ENCODE measurements at places on chromosomes 7 and 10.

DNA sequence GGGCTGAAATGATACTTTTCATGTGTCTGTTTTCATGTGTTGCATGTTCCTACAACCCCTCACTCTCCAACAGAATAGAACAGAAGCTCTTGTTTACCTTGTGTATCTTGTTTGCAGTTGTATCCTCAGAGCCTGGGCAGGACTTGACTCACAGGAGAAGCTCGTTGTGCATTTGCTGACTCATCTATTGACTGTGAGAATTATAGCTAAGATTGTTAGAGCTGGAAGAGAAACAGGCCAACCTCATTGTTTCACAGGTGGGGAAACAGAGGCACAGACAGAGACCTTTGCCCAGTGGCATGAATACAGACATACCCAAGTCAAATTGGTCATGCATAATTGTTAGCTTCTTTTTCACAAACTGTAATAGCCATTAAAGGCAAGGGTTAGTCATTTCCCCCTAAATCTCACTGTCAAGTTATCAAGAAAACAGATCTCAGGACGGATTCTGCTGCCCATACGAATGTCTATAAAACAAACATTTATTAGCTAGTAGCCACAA lies 4.6 kb upstream of the TSPAN15 start:
- DNase-seq, result peak; percentile 95

DNA sequence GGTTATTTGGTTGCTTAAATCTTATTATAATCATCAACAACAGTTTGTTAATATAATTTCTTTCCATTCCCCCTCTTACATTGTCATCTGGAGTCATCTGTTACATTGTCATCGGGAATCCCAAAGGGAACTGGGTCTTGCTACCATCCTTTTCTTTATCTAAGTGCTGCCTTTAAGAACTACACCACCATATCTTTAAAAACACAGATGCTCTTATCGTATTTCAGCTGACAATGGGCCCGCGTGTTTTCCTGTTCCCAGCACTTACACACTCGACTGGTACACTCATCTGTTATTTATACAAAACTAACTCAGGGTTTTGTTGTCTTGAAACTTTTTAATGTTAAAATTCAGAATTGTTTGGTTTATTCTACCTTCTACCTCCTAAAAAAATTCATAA lies 256.2 kb upstream of the MGMT start:
- no peak for DNase-seq

- DNase-seq, result no peak
Observed at GRCh38 chr7:149625947-149626392, 128.4 kb upstream of the ZNF746 start.

DNA sequence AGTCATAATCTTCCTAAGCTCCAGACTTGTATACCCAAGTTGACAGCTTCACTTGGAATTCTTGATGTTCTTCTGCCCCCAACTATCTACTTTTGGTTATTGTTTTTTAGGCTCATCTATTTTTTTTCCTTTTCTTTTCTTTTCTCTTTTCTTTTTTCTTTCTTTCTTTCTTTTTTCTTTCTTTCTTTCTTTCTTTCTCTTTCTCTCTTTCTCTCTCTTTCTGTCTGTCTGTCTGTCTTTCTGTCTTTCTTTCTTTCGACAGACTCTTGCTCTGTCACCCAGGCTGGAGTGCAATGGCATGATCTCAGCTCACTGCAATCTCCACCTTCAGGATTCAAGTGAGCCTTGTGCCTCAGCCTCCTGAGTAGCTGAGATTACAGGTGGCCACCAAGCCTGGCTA lies 36.5 kb downstream of the KMT2E start:
- no peak for DNase-seq
